ENCODE measurements at places on chromosomes 1 and 21.

DNA sequence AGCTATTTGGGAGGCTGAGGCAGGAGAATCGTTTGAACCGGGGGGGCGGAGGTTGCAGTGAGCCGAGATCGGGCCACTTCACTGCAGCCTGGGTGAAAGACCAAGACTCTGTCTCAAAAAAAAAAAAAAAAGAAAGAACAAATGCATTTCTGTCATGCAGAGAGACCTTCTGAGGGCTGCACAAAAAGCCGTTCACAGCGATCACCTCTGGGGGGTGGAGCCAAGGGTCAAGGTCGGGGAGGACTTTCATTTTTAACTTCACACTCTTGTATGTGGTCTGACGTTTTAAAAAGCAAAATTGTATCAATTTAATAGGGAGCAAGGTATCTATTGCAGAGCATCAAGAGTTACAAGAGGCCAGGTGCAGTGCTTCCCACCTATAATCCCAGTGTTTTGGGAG is 26.6 kb upstream of the CLDN14 start:
- H3K36me3 ChIP-seq, result no peaks in the 10 kb centered on the region
- no peak overlapping the region for H3K4me3 ChIP-seq
- H3K4me1 ChIP-seq, result peaks cover 13% of the 10 kb centered on the region
- no peak overlapping the region for H3K27ac ChIP-seq
- H3K27me3 ChIP-seq, result no peaks in the 10 kb centered on the region

GRCh38 chr1:6234502-6235295 is 1.1 kb downstream of the ICMT start:
- peaks cover 7% of the 10 kb centered on the region for H3K36me3 ChIP-seq
- H3K4me3 ChIP-seq, result peak overlapping the region; percentile 80
- no peak for DNase-seq
- peak overlapping the region; percentile 6 for H3K27ac ChIP-seq
- peaks cover 11% of the 10 kb centered on the region for H3K4me1 ChIP-seq

GRCh38 chr1:156898971-156899664 is 5.6 kb downstream of the PEAR1 start:
- H3K36me3 ChIP-seq, result no peaks in the 10 kb centered on the region
- peak overlapping the region; percentile 95 for H3K27ac ChIP-seq
- peaks cover 88% of the 10 kb centered on the region for H3K4me1 ChIP-seq
- H3K27me3 ChIP-seq, result no peaks in the 10 kb centered on the region
- H3K4me3 ChIP-seq, result peak overlapping the region; percentile 38
- DNase-seq, result no peak

DNA sequence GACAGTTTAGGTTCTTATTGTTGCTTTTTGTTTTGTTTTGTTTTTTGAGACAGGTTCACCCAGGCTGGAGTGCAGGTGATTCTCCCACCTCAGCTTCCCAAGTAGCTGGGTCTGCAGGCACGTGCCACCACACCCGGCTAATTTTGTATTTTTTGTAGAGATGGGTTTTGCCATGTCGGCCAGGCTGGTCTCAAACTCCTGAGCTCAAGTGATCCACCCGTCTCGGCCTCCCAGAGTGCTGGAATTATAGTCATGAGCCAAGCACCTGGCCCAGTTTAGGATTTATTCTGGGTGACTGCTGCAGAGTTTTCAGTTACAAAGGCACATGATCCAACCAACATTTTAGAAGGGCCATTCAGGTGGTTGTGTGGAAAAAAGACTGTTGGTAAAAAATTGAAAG is 102.0 kb downstream of the SPAG17 start:
- H3K27ac ChIP-seq, result no peak overlapping the region
- no peaks in the 10 kb centered on the region for H3K4me1 ChIP-seq
- no peaks in the 10 kb centered on the region for H3K36me3 ChIP-seq
- no peaks in the 10 kb centered on the region for H3K27me3 ChIP-seq

DNA sequence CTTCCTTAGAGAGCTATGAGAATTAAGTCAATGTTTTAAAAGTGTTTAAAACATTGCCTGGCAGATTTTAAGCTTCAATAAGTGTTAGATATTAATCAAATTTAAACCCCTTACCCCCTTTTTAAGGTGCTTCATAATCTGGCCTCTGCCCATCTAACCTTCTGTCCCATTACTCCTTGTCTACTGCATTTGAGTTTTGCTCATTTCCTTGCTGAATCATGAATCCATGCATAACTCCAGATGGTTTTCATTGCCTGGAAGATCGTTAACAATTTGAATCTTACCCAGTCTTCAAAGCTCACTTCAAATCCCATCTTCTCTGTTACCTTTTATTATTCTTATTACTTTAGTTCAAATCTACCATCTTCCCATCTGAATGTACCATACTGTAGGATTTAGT is 4.6 kb downstream of the HJV start:
- no peaks in the 10 kb centered on the region for H3K36me3 ChIP-seq
- peaks cover 4% of the 10 kb centered on the region for H3K4me1 ChIP-seq
- H3K27ac ChIP-seq, result no peak overlapping the region
- DNase-seq, result no peak
- H3K4me3 ChIP-seq, result no peak overlapping the region

DNA sequence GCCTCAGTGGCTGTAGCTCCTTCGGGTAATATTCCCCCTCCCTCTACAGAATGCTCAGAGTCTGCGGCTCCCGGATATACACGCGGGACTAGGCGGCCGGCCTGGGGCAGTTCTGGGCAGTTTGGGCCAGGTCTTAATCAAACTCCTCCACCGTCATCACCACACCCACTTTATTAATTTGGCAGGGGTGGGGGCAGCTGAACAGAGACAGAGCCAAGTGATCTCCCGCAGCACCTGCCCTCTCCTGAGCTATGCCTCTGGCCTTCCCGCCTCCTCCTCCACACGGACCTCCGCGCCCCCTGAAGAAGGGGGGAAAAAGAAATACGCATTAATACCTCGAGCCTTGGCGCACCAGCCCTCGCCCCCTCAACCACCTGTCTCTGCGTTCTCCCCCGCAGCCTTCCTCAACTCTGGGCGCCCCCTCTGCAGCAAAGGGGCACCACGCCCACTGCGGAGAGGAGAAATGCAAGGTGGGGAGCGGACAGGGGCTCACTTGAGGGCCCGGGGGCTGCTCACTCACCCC is 42.6 kb downstream of the CD34 start:
- DNase-seq, result peak; percentile 45
- peak overlapping the region; percentile 52 for H3K27ac ChIP-seq
- H3K27me3 ChIP-seq, result no peaks in the 10 kb centered on the region
- H3K4me1 ChIP-seq, result peaks cover 22% of the 10 kb centered on the region
- H3K36me3 ChIP-seq, result peaks cover under 1% of the 10 kb centered on the region

DNA sequence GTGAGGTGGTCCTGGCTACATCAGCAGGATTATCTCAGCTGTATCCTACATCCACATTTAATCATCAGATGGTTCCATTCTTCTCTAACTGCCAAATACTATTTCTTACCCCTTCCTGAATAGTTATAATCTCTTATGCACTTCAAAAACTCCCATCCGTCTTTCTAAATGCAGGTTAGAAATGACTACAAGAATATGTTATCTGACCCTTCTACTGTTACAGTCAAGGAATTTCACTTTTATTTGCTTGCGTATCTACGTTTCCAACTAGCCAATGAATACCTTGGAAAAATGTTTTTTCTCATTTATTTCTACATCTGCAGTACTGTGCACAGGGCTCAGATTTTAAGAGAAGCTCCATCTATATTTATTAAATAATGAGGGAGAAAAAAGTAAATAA is 709.9 kb downstream of the KCNT2 start:
- no peaks in the 10 kb centered on the region for H3K27me3 ChIP-seq
- H3K36me3 ChIP-seq, result no peaks in the 10 kb centered on the region
- DNase-seq, result no peak
- H3K4me3 ChIP-seq, result no peak overlapping the region
- no peak overlapping the region for H3K27ac ChIP-seq
- H3K4me1 ChIP-seq, result no peaks in the 10 kb centered on the region

DNA sequence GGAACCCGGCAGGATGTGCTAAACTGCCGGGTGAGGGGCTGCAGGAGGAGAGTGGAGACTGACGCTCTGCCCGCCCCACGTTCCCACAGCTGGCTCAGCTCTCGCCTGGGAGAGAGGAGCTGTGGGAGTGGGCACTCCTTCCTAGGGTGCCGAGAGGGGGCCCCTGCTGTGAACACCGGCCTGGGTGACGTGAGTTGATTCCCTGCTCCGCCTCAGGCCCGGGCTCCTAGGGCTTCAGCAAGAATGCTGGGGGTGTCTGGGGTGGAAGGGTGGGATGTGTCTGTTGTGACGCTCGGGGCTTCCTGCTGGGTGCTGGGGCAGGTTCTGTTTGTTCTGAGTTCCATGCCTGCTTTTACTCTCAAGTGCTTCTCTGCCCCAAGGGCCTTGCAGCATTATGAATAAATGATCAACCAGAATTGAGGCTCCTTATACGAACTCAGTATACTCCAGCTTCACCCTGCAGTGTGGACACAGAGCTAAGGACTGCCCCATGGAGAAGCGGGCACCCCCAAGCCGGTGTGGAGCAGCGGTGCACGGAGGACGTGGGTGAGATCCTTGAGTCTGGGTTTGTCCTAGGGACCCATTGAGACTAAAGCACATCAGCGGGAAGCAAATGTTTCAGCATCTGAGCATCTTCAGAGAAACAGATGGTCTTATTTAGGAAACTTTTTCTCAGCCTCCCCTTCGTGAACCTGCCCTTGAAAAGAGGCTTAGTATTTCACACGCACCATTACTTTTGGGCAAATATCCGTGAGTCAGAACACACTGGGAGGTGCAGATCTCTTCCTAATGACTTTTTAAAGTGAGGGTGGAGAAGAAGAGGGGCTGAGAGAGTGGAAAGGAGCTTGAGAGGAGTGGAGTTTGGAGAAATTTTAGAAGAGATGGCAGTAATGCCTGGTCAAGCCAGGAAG is 41.7 kb downstream of the SYT6 start:
- no peak for DNase-seq
- no peaks in the 10 kb centered on the region for H3K27me3 ChIP-seq
- no peaks in the 10 kb centered on the region for H3K36me3 ChIP-seq

- no peaks in the 10 kb centered on the region for H3K4me1 ChIP-seq
- H3K27me3 ChIP-seq, result no peaks in the 10 kb centered on the region
- H3K36me3 ChIP-seq, result no peaks in the 10 kb centered on the region
- DNase-seq, result no peak
- no peak overlapping the region for H3K27ac ChIP-seq
These were observed 28.6 kb downstream of the KMO start for GRCh38 chr1:241560849-241561187.

DNA sequence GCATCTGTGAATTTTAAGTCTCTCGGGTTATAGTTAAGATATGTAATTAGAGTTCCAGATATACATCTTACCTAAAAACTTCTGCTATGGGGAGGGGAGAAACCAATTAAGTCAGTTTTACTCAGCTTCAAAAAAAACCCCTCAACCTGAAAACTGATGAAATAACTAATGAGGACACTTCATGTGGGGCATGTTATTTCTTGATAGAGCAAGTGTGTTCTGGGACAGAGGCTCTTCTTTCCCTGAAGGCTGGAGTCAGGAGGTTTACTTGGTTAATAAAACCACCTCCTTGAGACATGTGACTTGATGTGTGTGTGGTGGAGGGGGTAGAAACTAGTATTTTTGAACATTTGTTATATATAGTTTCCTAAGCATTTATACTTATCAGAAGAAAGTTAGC is 313.0 kb upstream of the ST6GALNAC5 start:
- DNase-seq, result no peak
- no peaks in the 10 kb centered on the region for H3K36me3 ChIP-seq
- H3K4me1 ChIP-seq, result no peaks in the 10 kb centered on the region
- H3K27ac ChIP-seq, result no peak overlapping the region
- H3K27me3 ChIP-seq, result no peaks in the 10 kb centered on the region

- H3K27me3 ChIP-seq, result no peaks in the 10 kb centered on the region
- no peak overlapping the region for H3K4me3 ChIP-seq
These were observed 122.7 kb downstream of the HMGB4 start for GRCh38 chr1:33986390-33987095.

- H3K4me1 ChIP-seq, result peaks cover 26% of the 10 kb centered on the region
- H3K4me3 ChIP-seq, result no peak overlapping the region
- no peaks in the 10 kb centered on the region for H3K36me3 ChIP-seq
- peak; percentile 22 for DNase-seq
- H3K27me3 ChIP-seq, result no peaks in the 10 kb centered on the region
- no peak overlapping the region for H3K27ac ChIP-seq
These were observed 311.3 kb downstream of the TGFB2 start for GRCh38 chr1:218656301-218657037.

GRCh38 chr21:46424039-46424591 is 34.6 kb upstream of the DIP2A start:
- no peak overlapping the region for H3K4me3 ChIP-seq
- no peak overlapping the region for H3K27ac ChIP-seq
- H3K27me3 ChIP-seq, result no peaks in the 10 kb centered on the region
- no peak for DNase-seq
- peaks cover 19% of the 10 kb centered on the region for H3K36me3 ChIP-seq
- H3K4me1 ChIP-seq, result no peaks in the 10 kb centered on the region

- H3K36me3 ChIP-seq, result no peaks in the 10 kb centered on the region
- H3K4me1 ChIP-seq, result peaks cover 19% of the 10 kb centered on the region
- no peaks in the 10 kb centered on the region for H3K27me3 ChIP-seq
- no peak for DNase-seq
These were observed 135.5 kb downstream of the SDCCAG8 start for GRCh38 chr1:243391355-243391754.

DNA sequence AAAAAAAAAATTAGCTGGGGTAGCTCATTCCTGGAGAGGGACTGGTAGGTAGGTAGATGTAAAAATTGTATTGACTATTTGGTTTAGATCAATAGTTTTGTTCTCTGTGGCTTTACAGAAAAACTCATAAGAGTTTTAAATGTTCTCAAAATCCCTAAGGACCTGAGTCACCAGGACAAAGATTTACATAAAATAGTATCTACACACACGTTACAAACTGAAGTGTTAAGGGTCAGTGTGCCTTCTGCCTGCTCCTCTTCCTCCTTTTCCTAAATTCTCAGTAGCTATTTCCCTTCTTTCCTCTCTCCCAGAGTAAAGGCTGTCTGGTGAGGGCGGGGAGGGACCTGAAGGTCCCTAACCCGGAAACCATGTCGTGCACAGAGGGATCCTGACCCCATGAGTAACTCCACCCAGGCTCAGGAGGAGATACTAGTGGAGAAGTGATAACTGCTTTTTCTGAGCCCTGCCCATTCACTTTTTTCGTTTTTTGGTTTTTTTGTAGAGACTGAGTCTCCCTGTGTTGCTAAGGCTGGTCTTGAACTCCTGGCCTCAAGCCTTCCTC is 8.1 kb downstream of the PLEKHM2 start:
- H3K27ac ChIP-seq, result no peak overlapping the region
- no peaks in the 10 kb centered on the region for H3K27me3 ChIP-seq
- no peak overlapping the region for H3K4me3 ChIP-seq
- H3K4me1 ChIP-seq, result peaks cover 16% of the 10 kb centered on the region
- DNase-seq, result peak; percentile 42

DNA sequence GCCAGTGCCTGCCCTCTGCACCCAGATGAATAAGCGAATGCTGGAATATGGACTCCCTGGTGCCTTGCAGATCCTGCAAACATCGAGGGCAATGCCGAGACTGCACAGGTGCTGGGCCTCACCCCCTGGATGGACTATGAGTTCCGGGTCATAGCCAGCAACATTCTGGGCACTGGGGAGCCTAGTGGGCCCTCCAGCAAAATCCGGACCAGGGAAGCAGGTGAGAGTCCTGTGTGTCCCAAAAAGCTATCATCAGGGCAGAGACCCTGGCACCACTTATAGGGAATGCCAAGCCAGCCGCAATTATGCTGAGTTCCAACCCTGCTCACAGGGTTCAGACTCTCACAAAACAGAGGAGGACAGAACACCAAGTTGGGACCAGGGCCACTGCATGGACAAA is 17.2 kb downstream of the TMEM81 start:
- no peaks in the 10 kb centered on the region for H3K4me1 ChIP-seq
- no peak overlapping the region for H3K27ac ChIP-seq
- no peaks in the 10 kb centered on the region for H3K36me3 ChIP-seq
- no peak overlapping the region for H3K4me3 ChIP-seq
- no peak for DNase-seq
- H3K27me3 ChIP-seq, result peaks cover 2% of the 10 kb centered on the region

Data from endothelial cell of umbilical vein (primary cell).